ENCODE measurements at places on chromosomes 11 and 22.

GRCh38 chr11:63608353-63609345 lies 5.6 kb downstream of the PLAAT3 start:
- no peak for DNase-seq

GRCh38 chr11:119701591-119702549 lies 27.1 kb downstream of the NECTIN1 start:
- DNase-seq: no peak

DNA sequence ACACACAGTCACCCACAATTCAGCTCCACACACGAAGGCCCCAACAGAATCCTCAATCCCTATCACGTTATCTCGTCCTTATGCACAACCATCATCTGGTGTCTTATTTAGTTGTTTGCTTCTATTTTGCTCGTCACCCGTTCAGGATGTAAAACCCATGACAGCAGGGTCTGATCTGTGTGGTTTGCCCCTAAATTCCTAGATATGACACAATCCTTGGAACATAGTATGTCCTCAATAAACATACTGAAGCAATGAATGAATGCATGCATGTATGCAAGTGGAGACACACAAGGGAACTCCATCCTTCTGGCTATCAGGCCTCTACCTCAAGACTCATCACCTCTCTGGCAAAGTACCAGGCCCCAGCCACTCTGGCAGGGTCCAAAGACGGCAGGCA lies 20.2 kb downstream of the STARD10 start:
- no peak for DNase-seq

DNA sequence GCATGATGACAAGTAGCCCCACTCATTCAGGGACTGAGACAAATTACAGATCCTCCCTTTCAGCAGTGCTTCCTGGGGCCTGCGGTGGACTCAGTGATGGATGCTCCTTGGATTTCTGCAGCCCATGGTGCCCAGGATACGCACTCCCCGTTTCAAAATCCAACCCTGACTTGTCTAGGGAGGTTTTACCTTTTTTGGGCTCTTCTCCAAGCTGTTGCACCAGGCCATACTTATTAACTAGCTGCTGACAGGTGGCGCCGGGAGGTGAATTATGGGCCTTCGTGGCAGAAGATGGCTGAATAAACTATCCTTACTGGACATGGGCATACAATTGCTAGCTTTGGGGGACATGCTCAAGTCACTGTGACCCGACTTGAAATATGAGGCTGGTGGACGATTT lies 324.3 kb upstream of the SYN3 start:
- no peak for DNase-seq

- DNase-seq: no peak
These were observed 109.3 kb downstream of the ARL14EP start for GRCh38 chr11:30432178-30432577.

DNA sequence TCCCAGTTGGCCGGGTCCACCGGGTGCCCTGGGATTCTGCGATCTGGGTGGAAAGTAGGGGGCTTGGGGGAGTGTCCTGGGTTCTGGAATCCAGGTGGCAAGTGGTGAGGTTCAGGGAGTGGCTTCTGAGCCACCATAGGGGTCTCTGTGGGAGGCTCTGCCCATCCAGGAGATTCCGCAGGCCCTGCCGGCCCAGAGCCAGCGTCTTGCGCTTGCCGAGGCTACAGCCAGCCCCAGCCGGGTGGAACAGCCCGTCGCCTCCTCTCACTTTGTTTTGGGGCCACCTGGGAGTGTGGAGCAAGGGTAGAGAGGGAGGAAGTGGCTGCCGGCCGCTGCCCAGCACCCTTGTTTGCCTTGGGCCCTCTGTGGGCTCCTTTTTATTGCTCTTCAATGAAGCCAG lies 60.6 kb upstream of the PPP6R3 start:
- DNase-seq: no peak

DNA sequence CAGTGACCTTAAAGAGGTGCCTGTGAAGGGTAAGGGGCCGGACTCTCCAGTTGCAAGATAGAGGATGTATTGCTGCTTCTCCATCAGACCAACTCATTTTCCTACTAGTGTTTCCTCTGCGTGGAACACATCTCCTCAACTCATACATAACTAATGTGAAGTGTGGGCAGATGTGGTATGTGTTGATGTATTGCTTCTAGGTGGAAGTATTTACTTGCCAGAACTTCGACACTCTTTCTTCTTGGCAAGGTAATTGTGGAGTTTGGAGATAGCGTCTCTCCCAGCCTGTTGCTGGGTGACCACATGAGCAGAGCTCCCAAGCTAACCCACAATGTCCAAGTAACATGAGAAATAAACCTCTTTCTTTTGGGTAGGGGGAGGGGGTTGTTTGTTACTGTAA lies 456.9 kb downstream of the DYNC2H1 start:
- no peak for DNase-seq

DNA sequence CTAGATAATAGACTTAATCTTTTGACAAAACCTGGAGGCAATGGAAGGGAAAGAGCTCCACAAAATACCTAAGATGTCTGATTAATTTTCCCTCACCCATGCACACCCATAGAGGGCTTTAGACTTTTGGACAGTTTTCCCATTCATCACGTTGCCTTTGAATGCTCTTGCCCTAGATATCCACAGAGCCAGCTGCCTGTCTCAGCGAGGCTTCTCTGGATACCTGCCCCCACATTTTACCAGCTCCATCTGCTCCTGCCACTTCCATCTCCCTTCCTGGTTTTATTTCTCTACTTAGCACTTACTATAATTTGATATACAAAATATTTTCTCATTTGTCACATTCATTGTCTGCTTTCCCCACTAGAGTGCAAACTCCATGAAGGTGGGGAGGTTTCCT lies 136.8 kb downstream of the FDX1 start:
- no peak for DNase-seq

DNA sequence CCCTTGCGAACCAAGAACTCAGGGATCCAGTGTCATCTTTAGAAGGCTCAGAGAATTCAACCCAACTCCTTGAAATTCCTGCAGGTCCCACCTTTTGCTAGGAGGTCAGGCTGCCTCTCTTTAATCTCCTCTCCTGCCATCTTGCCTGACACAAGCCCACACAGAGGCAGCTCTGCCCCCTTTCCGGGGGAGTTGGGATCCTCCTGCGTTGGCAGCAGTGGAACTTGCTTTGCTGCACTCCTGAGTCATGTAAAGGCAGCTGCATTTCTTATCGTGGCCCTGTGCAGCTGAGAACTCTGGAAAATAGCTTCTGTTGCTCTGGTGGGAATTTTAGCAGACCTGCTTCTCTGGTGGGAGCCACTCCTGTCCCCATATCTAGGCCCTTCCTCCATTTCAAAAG lies 142.3 kb upstream of the TBCEL start:
- DNase-seq: no peak

DNA sequence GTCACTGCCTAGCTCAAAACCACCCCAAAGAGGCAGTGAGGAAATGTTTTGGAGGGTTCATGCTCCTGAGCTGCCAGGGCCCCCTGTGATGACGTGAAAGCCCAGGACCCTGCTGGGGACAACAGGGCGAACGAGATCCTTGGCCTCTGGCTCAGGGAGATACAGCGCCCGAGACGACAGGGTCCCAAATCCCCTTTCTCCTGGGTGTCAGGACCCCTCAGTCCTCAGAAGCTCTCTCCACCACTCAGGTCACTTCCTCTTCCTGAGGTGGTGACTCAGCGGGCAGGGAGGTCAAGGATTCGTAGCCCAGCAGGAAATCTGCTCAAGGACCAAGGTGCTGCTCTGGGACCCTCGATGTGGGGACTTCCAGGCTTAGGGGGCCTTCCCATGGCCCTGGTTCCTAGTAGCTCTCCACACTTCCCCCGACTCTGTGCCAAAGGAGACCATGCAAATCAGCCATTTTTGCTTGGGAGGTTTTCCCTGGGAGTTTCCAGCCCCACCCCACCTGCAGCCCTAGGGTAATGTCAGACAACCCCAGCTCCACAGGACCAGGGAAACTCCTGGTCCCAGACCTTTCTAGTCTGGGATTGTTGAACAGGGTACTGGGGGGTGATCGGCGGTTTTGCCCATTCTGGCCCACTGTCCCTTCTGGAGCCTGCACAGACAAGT lies 12.8 kb downstream of the BCL9L start:
- DNase-seq: no peak

- peak; percentile 90 for DNase-seq
These were observed 14.9 kb downstream of the DCPS start for GRCh38 chr11:126318574-126319373.

GRCh38 chr11:3219281-3219892 lies 774 bp upstream of the MRGPRG start:
- peak; percentile 38 for DNase-seq

DNA sequence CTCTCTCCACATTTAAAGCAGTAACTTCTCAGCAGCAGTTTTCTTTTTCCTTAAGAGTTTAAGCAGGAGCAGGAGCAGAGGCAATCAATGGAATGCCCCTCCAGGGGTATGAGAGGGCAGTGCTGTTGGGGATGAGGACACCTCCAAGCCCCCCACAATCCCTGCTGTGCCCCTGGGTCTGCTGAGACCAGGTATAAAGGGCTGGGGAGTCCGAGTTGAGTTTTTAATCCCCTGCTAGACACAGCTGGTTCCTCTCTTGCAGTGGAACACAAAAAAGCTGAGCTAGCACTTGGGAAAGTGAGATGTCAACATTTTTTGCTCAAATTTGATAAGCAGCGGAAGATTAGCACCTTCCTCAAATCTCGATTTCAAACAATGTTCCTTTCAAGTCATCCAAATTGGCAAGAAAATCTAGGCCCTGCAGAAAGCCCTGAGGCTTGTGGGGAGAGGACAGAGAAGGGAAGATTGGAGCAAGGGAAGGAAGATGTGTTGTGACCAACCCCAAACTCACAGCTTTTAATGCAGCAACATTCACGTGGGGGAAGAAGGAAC lies 581.9 kb downstream of the SOX6 start:
- no peak for DNase-seq

- no peak for DNase-seq
These were observed 20.2 kb downstream of the RPS6KA4 start for GRCh38 chr11:64379160-64379559.

- no peak for DNase-seq
These were observed 149.1 kb downstream of the SHANK2 start for GRCh38 chr11:71103266-71103665.

Data from right forelimb (tissue), 1 donor.